ENCODE measurements at places on chromosomes 12 and 14.

GRCh38 chr12:131806674-131807073 lies 21.5 kb upstream of the MMP17 start:
- no peak for DNase-seq

- no peak for DNase-seq
These were observed 5.5 kb downstream of the PLEKHG6 start for GRCh38 chr12:6315704-6316597.

DNA sequence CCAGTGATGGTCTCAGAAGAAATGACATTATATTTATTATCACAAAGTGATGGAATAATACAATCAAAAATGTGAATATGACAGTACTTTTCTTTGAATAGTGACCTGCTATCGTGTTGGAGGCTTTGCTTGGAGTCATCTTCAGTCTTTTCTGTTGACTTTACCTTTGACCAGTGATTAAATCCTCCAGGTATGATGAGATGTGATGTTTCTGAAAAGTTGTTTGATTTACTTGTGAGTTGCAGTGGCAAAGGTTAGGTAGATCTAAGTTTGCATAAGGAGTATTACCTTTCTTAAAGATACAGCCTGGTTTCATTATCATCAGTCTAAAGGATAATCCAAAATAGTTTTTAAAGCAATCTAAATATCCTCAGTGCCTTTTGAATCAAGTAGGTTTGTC lies 4.6 kb downstream of the TCP11L2 start:
- no peak for DNase-seq

DNA sequence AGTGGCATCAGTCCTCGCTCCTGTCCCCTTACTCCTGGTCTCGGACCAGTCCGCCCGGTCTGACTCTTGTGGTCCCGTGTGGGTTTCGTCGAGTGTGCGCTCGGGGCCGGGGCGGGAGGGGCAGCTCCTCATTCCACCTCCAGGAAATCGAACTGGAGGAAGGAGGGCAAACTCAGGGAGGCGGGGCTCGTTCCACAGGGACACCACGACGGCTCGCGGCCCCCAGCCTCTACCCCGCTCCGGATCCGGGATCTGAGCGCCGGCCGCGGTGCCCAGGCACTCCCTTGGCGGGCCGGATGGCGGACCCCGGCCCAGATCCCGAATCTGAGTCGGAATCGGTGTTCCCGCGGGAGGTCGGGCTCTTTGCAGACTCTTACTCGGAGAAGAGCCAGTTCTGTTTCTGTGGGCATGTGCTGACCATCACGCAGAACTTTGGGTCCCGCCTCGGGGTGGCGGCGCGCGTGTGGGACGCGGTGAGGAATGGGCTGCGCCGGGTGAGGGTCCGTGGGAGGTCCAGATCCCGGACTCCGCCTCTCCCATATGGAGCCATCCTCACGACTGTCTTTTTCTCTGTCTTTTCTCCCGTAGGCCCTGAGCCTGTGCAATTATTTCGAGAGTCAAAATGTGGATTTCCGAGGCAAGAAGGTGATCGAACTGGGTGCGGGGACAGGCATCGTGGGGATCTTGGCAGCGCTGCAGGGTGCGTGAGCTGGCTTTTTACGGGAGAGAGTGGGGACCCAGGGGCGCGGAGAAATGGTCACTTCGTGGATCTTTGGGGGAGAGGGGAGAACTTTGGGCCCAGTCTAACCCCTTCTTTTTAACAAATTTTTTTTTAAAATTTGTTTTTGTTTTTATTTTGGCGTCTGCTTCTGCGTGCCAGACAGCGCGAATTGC lies at the start of gene EEF1AKMT3:
Gene EEF1AKMT3 (plus strand): TSS at position 186 of the 894 bp plus-strand sequence. CDS start 111 bp downstream, at position 297.
- DNase-seq, result peak; percentile 75

DNA sequence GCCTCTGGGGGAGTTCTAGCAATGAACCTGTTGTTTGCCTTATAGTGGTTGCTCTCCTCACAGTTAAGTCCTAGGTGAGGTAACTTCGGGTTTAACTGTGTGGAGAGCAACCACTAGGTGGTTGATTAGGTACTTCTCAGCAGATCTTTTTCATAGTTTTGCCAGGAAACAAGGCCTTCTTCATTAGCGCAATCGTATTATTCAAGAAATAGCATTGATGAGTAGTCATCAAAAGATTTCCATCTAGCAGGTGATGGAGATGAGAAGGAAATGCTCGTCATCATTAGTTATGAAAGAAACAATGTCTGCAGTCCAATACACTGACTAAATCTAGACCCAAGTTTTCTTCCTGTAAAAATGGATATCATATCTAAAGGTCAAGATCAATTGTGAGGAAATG lies 923.3 kb downstream of the AACS start:
- no peak for DNase-seq

- DNase-seq, result no peak
These were observed 57.7 kb downstream of the MAX start for GRCh38 chr14:65044596-65044959.

DNA sequence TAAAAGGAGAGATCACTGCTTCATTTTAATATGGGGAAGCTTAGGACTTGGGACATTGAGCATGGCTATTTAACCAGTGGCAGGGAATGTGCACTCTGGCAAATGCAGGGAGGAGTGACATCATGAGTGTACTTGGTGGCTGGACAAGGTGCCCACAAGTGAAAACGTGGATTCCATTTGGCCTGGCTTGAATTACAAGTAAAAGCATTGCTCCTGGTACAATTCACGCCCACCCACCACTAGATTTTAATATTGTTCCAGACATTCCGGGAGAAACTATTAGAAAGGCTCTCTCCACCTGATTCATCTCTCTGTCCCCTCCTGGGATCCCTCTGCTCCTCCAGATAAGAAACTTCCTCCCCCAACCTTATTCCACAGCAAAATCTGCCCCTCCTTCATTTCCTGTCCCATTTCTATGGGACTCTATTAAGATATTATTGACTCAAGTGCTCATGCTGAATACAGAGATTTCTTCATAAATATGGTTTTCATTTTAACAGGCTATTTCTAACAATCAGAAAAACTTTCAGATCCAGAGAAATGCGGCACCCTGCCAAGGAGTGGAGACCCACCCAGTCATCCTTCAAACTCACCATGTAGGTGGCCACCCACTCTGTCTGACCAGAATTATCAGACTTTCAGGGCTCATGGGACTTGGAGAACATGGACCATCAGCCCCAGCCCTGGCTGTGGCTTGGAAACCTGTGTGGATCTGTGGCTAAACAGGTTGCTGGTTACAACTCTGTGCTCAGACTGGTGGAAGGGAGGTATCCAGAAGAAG lies 43.2 kb downstream of the SSPN start:
- DNase-seq, result peak; percentile 35

- peak; percentile 72 for DNase-seq
These were observed 152.3 kb downstream of the MSRB3 start for GRCh38 chr12:65430571-65431306.

DNA sequence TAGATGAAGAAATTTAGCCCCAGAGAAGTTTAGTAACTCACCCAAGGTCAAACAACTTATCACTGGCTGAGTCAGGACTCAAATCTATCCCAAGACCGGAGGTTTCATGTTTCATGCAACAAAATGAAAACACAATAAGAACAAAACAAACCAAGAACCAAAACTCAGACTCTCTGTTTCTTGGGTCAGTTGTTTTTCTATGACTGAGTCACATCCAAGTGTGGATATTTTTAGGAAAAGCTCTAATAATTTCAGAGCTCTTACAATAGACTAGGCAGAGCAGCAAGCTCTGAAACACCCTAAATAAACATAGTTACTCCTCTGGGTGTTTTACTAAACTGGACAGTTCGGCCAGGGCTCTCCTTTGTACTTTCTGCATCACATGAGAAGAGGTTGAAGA lies 87.6 kb upstream of the PRB2 start:
- peak; percentile 68 for DNase-seq

DNA sequence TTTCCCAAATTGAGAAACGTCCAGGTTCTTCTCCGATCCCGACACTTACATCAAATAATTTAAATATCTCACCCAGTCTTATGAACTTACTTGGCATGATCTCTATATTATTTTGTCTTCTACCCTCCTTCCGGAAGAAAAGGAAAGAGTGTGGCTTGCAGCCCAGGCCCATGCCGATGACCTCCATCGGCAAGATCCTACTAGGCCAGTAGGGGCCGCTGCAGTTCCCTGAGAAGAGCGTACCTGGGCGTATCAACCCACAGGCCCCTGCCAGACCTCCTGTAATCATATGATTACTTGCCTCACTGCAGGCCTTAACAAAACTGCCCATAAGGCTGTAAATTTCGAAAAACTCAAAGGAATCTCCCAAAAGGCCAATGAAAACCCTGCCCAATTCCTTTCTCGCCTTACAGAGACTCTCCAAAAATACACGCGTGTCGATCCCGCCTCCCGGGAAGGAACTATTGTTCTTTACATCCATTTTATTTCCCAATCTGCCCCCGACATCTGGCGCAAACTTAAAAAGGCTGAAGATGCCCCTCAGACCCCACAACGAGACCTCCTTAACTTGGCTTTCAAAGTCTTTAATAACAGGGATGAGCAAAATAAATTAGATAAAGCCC lies 69.6 kb downstream of the MOK start:
- DNase-seq, result peak; percentile 91

DNA sequence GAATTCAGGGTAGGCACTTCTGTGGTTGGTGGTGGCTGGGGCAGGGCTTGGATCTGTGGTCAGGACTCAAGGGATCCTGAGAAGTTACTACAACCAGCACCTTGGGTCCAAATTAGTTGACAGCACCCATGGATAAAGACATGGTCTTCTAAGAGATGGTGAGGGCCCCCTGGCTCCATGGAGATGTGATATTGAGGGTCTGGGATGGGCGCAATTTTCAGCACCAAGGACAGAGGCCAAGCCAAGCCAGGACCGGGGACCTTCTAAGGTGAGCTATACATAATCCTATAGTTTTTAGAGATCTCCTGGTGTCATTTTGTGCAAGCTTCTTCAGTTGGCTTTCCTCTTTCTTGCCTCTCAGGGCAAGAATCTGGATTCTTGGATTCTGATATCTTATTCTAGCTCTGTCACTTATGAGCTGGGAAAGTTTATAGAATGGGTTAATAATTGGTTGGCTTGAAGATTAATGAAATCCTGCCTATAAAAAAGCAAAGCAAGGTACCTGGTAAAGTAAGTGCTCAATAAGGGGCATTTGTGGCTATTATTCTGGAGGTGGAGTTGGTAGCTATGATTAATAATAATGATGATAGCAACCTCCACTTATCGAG lies 130.1 kb upstream of the LHX5 start:
- DNase-seq, result peak; percentile 9

GRCh38 chr12:111732786-111733185 lies 33.9 kb upstream of the ALDH2 start:
- no peak for DNase-seq
